ENCODE measurements at places on chromosomes 4 and X. TPM values are rescaled to one million over a fixed set of nuclear protein-coding genes. Genes with fewer than 3 reads are reported as not detected.

DNA sequence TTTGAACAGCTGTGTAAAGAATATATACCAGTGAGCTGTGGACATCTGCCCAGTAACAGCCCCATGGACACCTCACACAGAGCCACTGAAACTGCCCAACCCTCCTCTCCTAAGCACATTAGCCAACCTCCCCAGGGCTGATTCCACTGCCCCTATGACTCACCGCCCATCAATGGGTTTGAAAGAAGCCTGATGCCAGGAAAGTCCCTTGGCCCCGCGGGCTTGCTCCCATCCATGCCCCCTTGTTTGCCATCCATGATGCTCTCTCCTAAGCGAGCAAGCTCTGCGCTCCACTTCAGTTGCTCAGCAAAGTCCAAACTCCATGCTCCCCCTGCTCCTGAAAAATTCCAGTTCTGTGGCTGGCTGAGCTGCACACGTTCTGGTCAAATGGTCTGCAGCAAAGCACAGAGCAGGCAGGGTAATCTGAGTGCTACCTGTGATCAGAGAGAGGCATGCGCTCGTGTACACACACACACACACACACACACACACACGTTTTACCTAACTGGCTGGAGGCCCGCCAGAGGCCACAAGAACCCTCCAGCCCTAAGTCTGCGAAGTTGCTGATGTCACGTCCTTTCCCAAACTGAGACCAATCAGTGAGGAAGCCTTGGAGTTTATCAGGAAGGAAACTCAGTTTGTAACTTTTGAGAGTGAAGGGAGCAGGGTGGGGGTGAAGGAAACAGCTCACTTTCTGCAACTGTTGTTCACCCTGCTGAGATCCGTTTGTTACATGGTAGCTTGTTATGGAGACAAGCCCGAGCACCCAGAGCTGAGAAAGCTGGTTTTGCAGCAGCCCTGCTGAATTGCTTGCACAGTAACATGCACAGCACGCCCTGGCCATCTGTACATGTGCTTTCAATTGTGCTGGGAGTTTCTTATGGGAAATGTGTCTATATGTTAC is at the start of gene ASB9:
ASB9 (minus strand) TSS at position 466 of the 904 bp plus-strand sequence; CDS start at position 257, 209 bp downstream.
- DNase-seq, result peak; percentile 1

DNA sequence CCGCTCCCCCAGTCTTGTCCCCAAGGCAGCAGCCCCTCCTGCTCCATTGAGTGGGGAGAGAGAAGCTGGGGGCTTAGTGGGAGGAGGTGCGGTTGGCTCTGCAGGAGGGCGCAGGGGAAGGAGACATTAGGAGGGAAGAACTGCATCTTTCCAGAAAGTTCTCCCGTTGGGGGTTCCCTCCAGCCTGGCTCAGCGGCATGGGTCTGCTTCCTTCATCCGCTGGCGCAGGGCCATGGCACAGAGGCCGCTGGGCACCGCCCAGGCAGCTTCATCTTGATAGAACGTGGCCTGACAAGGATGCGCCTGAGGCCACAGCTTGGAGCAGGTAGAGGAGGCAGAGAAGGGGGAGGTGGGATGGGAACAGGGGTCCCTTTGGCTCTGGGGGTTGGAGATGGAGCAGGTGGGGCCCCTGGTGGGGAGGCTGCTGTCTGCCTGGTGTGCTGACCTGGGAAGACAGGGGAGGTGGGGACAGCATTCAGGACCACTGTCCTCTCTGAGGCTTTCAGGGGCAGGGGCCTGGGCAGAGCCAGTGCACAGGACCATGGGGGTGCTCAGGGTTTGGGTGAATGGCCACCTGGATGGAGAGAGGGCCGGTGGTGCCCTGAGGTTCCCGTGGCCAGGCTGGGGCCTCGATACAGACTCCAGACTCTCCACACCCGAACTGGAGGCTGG is 12.1 kb downstream of the DOK7 start:
- DNase-seq, result no peak

FGFR3 gene
- 0.91 TPM for total RNA-seq

DNA sequence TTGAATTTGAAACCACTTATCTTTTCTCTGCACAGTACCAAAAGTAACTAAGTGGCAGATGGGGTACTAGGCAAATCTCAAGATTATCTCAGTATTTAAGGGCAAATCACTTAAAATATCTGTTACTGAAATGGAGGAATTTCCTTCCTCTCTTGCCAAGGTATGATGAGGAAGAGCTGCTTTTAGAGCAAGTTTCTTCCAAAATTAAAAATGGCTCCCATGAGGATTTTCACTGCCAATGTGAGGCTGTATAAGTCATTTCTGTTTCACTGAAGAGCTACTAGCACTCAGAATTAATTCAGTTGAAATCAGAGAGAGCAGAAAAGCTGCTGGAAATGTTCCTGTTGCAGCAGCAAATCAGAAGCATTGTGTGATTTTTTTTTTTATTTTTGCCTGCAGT is 43.4 kb downstream of the GABRB1 start:
- no peak for DNase-seq

DNA sequence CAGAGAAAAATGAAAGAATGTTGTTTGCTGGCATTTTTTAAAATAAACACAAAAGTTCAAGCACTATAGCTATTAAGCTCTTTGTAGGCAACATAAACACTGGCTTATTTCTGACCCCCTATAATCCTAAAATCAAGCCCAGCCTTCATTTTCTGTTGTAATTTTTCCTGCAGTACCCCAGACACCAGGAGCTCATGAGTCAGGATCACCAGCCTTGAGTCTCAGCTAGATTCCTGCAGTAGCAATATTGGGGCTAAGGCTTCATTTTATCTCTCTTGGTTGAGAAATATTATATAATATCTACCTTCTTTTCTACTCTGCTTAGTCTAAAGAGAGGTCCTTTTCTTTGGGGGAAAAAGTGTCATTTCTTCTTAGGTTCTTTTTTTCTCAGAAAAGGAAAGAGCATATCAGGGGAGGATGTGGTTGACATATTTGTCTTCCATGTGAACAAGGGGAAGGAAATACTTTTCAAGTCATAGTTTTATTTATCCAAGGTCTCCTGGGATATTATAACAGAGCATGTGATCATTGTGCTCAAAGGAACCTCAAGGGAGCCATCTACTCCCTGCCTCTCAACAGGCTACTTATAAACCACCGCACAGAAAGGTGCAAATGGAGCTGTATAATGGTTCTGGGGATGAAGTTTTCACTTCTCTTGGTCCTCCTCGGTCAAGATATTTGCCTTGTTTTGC is 678.3 kb upstream of the NR3C2 start:
- no peak for DNase-seq
